ENCODE measurements at places on chromosomes 12 and 14.

DNA sequence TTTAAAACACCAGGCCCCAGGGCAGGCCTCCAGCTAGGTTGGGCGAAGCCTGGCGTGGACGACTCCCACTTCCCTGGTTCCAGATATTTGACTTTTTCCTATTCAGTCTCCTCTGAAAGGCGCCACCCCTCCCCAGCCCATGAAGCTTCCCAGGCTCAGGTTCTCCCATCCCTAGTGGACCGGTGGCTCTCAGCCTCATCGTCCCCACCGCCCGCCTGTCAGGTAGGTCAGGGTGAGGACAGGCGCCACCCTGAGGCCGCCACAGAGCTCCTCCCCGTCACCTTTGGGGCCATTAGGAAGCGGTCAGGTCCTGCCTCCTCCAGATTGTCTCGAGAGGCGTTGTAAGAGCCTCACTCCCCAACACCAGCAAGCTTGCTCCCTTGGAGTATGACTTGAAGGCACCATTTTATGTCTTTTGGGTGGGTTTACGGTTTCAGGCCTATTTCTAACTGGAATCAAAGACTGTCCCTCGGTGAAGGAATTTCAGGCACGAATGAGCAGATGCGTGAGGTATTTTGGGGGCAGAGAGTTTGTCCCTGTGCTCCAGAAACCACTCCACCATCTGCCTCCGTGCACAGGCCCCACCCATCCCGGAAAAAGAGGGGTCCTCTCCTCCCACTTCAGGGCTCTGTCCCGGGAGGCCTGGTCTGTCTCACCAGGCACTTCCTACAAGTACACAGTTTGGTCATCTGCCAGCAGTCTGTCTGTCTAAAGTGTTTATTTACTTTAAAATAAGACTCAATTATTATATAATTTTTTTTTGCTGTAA is 55.6 kb downstream of the TSPAN9 start:
- no peak for DNase-seq

- no peak for DNase-seq
Measured at GRCh38 chr12:25243680-25243990, 7.1 kb downstream of the KRAS start.

DNA sequence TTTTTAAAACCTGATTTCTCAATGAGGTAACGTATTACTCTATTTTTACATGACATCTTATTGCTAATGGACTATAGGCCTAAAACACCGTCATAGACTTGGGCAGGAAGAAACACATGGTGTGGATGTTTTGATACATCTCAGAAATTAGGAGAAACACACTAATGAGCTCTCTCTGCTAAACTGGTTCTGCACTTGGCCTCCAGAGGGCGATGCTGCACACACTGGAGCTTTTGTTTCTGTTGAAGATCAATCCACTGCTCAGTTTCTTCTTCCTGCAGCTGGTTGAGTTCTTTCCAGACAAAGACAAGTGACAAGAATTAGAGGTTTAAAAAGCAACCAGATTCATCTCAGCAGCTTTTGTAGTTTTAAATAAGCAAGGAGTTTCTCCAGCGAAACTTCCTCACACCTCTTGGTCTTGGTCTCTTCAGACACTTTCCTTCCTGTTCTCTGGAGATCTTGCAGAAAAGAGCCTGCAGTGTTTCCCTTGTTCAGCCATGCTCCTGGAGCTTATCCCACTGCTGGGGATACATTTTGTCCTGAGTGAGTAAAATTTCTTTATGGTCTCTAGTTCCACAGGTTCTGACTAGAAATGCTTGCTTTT is 178.5 kb upstream of the OR4E1 start:
- peak; percentile 64 for DNase-seq

DNA sequence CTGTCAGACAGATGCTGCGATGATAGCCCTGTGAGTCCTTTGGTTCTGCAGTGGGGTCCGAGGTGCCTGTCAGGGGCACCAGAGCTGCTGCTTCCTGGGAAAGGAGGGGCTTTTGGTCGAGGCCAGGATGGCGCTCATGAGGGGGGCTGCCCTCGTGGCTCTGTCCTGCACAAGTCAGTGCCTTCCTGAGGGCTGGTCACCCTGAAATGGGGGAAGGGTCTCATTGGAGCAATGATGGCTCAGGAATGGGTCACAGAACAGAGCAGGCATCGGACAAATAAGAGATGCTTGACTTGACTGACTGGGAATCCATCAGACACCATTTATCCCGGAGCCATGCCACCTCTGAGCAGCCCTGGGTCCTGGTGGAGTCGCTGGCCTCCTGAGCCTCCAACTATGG is 121.9 kb downstream of the ADGRD1 start:
- DNase-seq, result no peak

Data from activated CD4-positive, alpha-beta T cell treated with anti-CD3 and anti-CD28 coated beads, Interleukin-2, Interleukin-4, amounts not matched to agents 100 ng/mL and 50 ng/mL, durations not matched to agents 16 hours and 8 hours (primary cell).